ENCODE measurements at places on chromosomes 3 and 15. TPM values are rescaled to one million over a fixed set of nuclear protein-coding genes. Genes with fewer than 3 reads are reported as not detected.

DNA sequence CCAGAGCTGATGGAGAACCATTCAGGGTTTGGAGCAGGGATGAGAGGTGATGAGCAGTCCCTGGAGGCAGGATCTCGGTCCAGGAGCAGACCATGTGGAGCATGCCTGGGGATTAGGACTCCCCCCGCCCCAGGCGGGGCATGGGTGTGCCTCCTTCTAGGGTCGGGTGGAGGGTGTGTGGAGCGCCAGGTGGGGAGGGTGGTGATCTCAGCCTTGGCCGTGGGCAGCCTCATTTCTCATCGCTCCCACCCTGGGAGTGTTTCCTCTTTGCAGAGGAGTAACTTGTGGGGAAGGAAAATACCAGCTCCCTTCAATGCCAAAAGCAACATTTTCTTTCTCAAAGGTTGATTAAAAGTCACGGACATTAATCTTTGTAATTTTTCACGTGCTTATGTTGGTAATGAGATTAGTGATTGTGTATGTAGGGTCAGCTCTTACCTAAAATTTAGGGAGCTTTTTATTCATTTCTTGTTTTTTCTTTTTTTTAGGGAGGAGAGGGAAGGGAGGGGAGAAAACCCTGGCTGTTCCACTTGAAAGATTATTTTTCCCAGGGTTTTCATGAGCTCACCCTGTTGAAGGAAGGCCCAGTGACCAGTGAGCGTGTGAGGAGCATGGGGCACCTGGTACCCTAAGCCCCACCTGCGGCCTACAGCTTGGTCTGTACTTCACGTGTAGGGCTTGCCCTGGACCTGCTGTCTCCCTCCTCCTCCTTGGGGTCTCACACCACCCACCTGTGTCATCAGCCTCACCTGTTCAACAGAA is 11.0 kb downstream of the FBLN2 start:
- no peak for DNase-seq

The SLC22A14 gene
- total RNA-seq, result not detected

The LPP gene
- total RNA-seq, result 7.7 TPM

- no peak for DNase-seq
Observed at GRCh38 chr15:33453761-33454160, 143.0 kb downstream of the RYR3 start.

The CNBP gene
- 421 TPM for total RNA-seq

DNA sequence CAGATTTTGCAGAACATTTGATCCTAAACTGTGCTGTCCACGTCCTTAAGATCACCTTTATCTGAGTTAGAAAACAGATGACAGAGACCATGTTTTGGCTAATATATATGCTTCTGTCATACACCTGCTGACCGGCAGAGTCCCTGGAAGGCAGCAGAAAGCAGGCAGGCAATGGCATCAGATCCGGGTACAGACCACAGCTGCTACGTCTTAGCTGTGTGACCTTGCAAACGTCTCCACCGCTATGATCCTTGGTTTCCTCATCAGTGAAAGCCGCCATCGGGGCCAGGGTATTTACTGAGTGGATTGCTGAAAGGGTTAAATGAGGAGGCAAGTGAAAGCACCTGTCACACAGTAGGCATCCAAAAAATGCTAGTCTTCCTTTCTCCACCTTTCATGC is 72.1 kb downstream of the ABTB1 start:
- no peak for DNase-seq

DNA sequence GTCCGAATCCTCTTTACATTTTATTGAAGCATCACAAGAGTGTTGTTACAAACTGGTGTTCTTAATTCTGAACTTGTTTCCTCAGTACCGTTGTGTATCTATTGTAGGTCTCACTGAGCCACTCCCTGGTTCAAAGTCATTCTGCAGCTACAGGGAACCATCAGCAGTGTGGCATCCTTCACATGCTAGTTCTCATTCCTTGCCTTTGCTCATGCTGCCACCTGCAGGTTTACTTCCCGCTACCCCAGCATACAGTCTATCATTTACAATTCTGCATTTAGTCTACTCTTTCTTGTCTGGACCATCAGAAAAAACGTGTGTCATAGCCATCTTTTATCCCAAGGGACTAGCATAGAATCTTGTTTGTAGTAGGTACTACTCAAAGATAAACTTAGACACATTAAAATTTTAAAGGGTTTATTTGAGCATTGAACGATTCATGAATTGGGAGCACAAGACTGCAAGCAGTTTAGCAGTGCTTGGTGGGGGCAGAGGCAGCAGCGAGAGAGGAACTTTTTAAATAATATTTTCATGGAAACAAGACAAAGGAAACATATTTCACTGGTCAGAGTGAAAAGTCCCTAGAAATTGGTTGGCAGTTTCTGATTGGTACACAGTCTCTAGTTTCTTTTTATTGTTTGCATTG is 402.1 kb downstream of the CADM2 start:
- DNase-seq, result no peak

- no peak for DNase-seq
Observed at GRCh38 chr15:78077871-78078210, 330 bp upstream of the TBC1D2B start.

- no peak for DNase-seq
Observed at GRCh38 chr15:29105151-29105854, 164.3 kb downstream of the NSMCE3 start.

The PRR23B gene
- total RNA-seq, result not detected

DNA sequence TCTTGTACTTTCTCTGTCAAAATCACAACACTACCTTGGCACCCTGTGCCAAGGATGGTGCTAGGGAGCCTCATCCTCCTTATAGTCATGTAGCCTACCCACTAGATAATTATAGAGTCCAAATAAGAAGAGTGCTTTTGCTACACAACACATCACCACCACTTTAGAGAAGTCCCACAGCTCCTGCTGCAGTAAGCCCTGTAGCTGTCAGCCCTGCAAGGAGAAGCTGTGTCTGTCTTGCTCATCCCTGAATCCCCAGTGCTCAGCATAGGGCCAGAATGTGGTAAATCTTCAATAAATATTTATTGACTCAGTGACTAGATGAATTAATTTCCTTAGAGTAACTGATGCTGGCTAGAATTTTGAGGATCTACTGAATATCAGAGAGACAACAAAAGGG is 190.8 kb downstream of the ZNF621 start:
- no peak for DNase-seq

DNA sequence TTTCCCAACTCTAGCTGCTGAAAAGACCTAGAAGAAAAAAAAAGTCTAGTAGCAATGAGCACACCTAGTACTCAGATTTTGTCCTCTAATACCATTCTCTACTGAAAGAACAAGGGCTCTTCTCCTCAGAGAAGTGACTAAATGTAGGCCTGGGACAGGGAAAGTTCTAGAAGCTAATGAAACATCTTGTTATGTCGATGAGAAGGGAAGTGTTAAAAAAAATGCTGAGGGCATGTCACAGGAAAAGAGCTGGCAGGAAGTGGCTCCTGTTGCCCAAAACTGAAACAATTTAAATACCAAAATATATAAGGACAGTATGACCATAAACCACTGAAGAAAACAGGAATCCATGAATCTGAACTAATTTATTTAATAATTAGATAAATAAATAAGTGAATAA is 581.4 kb upstream of the TBL1XR1 start:
- DNase-seq, result peak; percentile 18

The PYGO1 gene
- not detected for total RNA-seq

DNA sequence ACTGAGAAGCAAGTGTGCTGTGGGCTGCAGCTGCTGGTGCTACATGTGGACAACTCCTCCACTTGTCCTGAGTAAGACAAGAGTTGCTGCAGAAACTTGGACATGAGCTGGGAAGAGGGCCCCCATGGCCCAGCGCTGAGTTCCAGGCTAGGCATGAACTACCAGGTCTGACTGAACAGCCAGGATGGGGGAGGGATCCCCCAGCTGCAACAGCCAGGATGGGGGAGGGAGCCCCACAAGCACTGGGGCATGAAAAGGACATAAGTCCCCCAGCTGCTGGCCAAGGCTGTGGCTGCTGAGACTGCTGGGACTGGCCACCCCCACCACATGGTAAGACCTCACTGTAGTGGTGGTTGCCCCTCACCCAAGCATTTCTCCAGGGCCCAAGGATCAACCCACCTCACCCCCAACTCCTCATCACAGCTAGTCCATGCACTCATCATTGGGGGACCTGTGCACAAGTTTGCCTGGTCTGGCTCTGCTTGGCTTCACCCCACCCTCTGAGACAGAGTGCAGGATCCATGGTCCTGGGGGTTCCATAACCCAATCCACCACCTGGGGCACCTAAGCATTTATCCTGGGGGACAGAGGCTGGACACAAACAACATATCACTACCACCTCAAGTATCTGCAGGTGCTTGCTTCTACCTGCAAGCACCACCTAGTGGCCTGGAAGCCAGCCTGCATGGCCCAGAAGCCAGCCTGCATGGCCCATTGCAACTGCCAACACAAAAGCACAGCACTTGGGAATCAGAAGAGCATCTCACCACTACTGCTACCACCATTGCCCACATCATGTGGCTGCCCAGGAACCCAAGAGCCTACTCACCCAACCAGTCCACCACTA is 84.5 kb upstream of the STT3B start:
- peak; percentile 67 for DNase-seq

GRCh38 chr3:157136647-157137387 is 23.1 kb downstream of the CCNL1 start:
- no peak for DNase-seq

DNA sequence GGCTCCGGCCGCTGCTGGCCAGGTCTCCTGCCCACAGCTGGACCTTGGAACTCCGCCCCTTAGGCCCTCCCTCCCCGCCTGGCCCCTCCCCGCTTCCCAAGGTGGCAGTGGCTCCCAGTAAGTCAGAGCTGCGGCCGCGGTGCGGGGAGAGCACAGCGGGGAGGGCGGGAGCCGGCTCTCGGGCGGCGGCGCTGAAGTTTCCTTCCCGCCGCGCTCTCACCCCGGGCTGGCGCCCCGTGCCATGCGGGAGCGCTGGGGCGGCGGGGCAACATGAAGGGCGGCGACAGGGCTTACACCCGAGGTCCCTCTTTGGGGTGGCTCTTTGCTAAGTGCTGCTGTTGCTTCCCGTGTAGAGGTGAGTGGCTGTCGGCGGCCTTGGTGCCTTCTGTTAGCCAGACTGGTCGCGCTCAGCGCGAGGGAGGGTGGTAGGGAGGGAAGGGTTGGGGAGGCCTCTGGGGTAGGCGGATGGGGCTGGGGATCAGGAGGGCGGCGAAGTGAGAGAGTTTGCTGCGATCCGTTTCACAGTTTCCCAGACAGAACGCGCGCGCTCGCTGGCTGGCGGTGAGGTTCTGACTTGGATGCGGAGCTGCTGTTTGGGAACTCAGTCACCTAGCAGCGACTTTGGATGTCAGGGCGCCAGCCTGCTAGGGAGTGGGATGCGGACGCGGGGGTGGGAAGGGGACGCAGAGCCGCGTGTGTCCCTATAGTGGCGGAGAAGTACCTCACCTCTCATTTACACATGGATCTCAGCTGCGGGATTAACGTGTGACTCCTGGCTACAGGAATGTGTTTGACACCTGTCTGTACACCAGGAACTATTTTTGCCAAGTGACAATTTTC is 145.5 kb upstream of the UMPS start:
- DNase-seq, result no peak

DNA sequence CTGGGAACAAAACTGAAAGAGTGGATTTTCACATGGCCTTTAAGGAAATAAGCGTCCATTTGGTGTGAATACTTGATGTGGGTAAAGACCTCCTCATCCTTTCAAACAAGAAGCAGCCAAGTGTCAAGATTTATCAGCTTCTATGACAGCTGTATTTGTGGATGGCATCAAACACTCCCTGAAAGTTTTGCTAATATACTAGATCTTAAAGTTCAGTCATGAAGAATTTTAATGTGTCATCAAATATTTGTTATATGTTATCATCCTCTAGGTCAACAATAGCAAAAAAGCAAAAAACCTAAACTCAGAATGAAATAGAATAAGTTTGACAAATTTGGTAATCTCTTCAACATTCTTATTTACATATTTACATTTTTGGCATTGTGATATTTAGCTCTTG is 29.1 kb upstream of the LYSMD4 start:
- DNase-seq, result no peak

The CHRM5 gene
- not detected for total RNA-seq

The SRGAP3 gene
- total RNA-seq, result 1.8 TPM

All from naive thymus-derived CD8-positive, alpha-beta T cell (primary cell).